Stimulated activated CD4-positive, alpha-beta T cell treated with anti-CD3 and anti-CD28 coated beads, Interleukin-1b, Interleukin-23, amount 100 ng/mL, for 1 hour (primary cell): ENCODE measurements at places on chromosomes 13 and 19.

- DNase-seq: peak; percentile 45
Observed at GRCh38 chr19:4636151-4636717, 3.1 kb upstream of the TNFAIP8L1 start.

DNA sequence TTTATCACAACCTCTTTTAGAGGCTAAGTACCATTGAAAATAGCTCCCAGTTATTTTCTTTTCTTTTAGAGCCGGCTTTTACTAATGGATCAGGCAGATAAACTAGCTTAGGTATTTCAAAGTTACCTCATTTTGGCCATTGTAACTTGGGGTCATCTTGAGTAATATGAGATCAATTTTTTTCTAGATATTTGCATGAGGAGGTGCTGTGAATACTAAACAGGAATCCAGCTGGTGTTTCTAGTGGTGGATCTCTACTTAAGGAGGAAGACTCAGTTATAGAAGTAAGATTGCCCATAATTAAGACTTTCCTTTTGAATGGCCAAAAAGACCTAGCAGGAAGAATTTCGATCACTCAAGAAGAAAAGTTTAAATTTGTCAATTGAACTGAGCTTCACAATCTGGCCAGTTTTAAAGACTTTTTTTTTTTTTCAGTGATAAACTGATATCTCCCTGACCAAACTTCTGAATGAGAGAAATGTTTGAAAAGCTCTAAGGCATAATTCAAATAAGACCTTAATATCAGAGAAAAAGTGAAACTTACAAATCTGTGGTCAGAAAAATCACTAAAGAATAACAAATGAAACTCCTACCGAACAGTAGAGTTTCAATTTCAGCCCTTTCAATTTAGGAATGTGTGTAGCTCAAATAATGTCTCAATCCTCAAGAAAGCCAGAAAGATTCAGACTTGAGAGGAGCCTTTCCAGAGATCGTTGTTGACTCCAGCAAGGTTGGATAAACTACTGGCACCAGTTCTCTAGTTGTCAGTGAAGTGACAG lies 11.6 kb upstream of the NAA16 start:
- no peak for DNase-seq

DNA sequence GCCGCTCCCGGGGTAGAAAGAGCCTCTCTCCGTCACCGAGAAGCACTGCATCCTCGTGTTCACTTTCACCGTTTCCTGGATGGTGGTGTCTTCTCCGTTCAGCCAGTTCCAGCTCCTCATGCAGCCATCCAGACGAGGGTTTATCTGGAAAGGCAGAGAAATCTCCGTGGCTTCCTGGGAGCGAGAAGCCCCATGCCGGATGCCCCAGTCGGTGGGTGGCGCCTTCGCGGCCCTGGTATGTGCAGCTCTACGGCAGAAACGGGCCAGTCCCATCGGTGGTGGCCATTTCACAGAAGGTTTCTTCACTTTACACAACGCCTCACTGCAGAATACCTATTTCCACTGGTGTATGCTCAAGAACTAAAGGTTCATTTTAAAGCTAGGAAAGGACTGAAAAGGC lies 36.9 kb downstream of the GAS6 start:
- no peak for DNase-seq

DNA sequence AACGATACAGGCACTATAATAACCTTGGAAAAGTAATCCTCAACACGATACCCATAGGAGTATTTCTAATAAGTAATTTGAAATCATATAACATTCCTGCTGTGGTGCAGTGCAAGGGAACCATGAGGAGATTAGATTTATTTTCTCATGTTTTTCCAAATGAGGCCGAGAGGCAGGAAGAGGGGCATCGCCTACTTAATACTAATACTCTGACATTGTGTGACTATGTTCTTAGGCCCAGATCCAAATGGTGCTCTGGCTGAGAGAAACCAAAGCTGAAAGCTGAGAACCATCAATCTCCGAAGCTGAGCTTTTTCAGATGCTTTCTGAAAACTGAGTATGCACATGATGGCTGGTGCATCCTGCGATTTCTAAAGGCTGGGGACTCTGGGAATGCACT lies 248.0 kb upstream of the MAB21L1 start:
- DNase-seq: no peak

GRCh38 chr13:39565036-39565949 lies 37.7 kb downstream of the LHFPL6 start:
- DNase-seq: no peak
